Esophagus squamous epithelium (tissue), 5 donors: ENCODE measurements at places on chromosomes 12 and 14.

DNA sequence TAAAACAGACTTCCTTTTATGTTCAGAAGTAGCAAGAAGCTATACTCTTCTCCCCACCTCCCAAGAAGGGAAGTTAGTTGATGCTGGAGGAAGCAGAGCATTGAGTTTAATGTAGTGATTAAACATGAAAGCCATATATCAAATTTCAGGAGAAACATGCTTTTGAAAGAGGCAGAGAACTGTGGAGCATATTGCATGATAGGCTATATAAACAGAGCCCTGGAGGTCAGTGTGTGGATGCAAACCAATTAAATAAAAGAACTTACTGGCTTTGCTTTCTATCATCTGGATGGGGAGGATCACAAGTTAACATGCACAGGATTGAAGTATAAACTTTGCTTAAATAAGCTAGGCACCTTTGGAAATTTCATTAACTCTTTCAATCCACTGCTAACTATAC is 94.1 kb downstream of the MSRB3 start:
- DNase-seq = no peak

GRCh38 chr12:52234223-52234810 is 1.3 kb downstream of the KRT7 start:
- DNase-seq = no peak

DNA sequence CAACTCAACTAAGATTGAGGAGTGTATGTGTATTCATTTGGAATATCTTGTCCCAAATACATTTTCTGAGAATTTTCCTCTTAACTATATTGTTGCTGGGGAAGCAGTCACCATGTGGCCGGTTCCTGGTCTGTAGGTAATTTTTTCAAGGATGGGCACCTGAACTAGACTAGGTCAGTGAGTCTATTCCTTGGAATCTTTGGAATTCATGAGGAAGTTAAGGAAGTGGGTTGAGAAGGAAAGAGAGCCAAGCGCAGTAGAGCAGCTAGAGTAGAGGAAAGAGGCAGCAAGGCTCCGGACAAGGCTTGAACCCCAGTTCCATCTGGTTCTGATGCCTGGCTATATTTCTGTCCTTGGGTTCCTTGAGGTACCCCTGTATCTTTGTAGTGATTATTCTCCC is 183.7 kb downstream of the DACT1 start:
- no peak for DNase-seq

GRCh38 chr12:14613718-14614117 is 46.0 kb upstream of the PLBD1 start:
- no peak for DNase-seq

DNA sequence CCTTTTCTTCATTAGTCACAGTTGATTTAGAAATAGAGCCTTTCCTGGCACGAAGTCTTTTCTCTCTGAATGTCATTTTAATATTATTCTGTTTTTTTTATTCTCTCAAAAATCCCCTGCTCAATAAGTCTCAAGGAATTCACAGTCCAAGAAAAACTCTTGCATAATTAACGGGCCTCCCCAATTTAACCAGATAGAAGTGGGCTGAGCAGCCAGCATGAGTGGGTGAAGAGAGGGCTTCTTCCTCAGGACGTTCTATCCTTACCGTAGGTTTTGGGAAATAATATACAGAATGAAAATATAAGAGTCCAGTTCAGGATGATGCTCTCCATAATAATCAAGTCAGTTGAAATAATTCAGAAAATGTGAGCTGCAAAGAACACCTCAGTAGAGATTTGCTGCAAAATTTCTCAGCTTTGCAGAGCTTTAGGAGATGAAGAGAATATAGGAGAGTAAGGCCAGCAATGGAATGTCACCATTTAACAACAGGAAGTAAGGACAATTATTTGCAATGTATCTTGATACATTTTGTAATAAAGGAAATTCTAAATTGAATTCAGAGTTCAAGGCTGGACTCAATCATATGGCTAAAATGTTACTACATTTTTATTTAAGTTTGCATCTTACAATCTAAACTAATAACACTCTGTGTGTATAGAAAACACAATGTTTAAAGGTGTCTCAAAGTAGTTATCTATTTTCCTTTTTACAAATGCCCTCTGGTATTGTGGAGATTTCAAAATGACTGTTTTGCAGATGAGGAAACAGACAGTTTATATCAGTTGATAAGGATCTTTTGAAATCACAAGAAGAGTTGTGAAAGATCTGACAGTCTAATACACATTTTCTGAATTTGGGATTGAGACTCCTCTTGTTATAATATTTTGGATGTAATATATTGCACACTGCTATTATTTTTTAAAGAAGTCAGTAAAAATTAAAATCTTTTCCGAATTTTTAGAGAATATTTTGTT is 1724.1 kb upstream of the SEL1L start:
- DNase-seq = no peak

DNA sequence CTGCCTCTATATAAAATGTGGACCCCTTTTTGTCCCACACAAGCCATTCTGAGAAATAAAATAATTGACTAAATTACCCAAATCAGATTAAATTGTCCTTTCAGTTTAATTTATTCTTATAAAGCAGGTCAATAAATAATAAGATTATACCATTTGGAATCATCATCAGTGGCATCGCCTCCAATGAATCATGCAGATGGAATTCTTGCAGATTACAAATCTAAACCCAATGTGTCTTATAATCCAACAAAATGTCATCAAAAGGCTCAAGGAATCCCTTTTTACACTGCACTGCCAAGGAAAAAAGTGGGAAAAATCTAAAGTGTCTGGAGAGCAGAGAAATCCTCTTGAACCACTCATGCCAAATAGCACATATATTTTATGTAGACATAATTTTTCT is 138.2 kb upstream of the TSPAN8 start:
- no peak for DNase-seq

- DNase-seq = no peak
Measured at GRCh38 chr12:88227263-88227662, 85.2 kb downstream of the TMTC3 start.
